Pulmonary artery endothelial cell (primary cell): ENCODE measurements at places on chromosomes 1 and 21.

DNA sequence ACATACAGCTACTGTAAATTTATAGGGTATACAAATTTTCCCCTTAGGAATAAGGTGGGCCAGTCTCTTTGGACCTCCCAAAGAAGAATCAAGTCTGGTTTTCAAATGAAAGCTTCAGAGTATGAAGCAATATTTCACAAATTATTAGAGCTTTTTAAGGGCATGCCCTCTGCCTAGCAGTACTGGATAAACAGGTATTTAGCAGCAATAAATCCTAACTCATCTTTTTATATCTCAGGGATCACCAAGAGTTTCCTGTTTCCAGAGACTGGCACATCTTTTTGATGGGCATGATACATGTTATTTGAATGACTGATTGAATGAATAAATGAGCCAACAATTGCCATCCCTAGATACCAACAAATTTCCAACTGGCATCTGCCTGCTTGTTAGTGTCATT is 190.4 kb downstream of the NRIP1 start:
- no peak for DNase-seq

GRCh38 chr1:37734629-37735591 is 30.0 kb downstream of the EPHA10 start:
- no peak for DNase-seq

DNA sequence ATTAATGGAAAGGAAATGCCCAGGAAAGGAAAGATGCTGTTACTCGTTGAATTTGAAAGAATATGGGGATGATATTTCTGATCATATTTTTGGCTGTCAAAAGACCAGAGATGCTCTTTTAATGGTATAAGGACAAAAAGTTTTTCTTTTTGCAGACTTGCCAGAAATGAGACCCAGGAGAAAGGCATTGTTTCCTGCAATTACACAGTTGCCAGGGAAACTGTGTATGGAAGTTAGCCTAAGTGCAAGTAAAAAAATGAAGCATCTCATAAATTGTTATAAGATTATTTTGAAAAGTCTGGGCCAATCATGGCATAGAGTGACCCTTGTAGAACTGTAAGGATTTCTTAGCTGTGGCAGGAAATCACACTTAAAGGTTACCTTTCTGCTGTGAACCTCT is 155.7 kb upstream of the BEND5 start:
- no peak for DNase-seq

GRCh38 chr1:203271962-203272632 is 33.2 kb upstream of the BTG2 start:
- DNase-seq: no peak

DNA sequence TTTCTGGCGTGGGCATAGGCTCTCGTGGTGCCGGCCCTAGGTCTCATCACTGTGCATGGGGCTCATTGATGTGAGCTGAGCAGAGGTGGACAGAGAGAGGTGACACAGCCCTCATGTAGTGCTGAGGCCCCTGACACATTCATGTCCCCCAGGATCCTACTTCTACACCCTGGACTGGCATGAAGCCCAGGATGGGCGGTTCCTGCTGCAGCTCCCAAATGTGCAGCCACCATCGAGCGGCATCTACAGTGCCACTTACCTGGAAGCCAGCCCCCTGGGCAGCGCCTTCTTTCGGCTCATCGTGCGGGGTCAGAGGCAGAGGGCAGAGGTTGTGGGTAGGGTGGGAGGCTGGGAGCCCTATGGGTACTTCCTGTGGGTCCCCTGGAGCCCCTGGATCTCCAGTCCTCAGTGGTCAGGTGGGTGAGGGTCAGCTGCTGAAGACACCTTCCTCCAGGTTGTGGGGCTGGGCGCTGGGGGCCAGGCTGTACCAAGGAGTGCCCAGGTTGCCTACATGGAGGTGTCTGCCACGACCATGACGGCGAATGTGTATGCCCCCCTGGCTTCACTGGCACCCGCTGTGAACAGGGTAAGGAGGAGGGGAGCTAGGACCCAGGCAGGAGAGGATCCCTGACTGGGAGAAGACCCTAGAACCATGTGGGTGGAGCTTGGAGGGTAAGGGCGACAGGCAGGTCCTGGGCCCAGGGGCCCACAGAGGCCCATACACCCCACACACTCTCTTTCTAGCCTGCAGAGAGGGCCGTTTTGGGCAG is 6.1 kb downstream of the TIE1 start:
- DNase-seq: no peak

DNA sequence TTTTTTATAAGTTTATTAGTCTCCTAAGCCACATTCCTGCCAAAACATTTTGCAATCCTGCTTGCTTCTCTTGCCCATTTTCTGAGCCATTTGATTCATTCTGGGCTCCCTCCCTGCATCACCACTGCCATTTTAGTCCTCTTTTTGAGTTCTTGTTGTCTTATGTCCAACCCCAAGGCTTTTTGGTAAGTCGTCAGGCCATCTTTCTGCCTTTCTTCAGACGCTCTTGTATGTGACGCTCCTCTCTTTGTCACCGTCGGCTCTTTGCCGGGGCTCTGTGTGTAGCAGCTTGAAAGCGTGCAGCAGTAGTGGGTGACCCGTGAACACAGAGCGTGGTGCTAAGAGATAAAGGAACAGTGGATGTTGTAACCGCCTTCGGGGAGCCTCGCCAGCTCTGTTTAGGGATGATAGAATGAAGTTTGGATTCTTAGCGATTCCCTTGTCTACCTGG is 14.6 kb downstream of the HUNK start:
- DNase-seq: no peak

DNA sequence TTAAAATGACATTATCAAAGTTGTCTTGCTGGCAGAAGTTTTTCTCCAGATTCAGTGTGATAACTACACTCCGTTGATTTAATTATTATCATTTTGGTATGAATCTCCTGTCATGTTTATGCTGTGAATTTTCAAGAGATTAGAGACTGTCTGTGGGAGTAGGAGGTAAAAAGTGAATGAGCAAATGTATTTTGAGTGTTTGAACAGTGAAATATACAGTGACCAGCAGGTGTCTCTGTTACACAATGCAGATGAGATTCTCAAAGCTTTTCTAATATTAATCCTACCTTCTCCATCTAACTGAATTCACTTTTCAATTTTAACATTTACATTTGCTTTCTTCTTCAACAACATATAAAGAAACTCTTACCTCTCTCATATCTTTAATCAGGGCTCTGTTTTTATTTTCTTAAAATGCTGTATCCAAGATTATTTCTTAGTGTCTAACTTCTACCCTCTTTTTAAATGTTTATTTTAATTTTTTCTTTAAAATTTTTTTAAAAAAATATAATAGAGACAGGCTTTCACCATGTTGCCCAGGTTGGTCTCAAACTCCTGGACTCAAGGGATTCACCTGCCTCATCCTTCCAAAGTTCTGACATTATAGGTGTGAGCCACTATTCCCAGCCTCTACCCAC is 20.9 kb upstream of the HSPA13 start:
- no peak for DNase-seq

DNA sequence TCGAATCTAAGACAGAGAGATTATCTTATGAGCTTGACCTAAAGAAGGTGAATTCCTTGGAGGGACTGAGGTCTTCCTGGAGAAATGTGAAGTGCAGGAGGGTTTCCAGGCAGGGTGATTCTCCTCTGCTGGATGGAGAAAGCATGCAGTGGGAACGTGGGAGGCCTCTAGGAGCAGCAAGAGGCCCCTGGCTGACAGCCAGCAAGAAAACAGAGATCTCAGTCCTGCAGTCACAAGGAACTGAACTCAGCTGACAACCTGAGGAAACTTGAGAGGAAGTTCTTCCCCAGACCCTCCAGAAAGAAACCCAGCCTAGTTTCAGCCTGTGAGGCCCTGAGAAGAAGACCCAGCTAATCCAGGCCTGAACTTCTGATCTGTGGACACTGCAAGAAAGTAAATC is 345.9 kb downstream of the FAM72C start:
- no peak for DNase-seq

DNA sequence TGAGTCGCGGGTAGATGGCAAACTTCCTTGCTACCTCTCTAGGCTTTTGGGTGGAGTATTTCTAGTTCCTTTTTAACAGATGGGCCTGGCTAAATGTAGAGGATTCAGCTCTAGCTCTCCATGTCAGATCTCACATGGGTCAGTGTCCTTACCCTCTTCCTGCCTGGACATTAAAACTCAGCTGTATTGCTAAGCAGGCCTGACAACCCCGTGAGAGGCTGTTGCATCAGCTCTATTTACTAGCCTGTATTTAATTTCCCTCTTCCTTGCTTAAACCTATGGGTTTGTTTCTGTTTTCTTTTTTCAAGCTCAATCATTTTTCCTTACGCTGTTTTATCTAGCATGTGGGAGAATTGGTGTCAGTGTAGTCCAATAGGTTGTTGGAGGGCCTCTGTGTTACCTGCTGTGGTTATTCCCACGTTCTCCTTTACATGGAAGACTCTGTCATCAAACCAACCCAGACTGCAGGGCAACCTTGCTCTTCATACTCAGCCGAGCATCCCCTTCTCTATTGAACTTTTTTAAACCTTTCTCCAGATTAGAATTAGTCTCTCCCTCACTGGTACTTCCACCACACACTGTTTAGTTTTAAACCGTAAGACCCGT is 79.5 kb upstream of the BACH1 start:
- DNase-seq: no peak

DNA sequence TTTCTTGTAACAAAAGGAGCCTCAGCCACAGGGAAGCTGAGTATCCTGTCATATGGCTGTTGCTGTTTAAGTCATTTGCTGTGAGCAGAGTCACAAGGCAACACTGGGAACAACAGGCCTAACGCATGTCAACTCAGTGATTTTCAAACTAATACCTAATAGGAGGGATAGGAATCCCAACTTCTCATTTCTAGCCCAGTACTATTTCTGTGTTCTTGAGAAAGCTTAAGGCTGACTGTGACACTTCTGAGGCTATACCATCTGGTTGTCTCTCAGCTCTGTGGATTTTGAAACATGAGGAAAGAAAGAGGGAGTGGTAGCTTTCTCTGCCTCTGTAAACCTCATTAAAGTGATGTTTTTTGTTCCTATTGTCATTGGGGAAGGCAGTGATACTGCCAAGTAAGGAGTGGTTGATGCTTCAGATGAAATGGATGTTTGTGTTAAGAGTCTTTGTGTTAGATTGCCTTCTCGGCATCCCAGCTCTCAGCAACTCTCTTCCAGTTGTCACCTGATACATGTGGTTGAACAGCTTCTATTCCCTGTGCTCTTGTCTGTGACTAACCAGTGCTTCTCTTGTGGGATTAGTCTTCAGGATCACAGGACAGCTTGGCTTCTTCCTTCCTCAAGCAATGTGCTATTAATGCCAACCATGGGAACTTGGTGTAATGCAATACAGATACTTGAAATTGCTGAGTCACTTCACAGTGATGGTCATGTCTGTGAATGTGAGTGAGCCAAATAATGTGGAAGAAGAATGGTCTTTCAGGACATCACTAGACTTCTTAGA is 166.8 kb upstream of the IVNS1ABP start:
- DNase-seq: peak; percentile 8

DNA sequence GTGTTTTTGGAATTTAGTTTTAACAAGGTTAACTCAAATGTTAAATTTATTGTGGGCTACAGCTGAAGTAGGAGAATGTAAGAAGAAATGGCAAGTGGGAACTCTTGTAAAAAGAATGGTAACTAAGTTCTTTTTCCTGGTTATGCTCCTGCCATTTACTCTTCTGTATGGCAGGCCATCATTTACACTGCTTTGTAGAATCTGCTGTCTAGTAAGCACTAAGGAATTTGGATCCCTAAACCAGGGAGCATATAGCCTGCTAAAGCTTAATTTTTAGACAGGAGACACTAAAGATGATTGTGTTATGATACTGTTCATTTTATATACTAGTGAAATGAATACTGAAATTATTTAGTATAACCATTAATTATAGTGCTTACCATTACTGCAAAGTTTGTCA is 85.3 kb downstream of the CAMTA1 start:
- no peak for DNase-seq

GRCh38 chr1:32696041-32696440 is 6.5 kb downstream of the SYNC start:
- no peak for DNase-seq

- no peak for DNase-seq
Observed at GRCh38 chr1:110282395-110282794, 56.8 kb upstream of the RBM15 start.

DNA sequence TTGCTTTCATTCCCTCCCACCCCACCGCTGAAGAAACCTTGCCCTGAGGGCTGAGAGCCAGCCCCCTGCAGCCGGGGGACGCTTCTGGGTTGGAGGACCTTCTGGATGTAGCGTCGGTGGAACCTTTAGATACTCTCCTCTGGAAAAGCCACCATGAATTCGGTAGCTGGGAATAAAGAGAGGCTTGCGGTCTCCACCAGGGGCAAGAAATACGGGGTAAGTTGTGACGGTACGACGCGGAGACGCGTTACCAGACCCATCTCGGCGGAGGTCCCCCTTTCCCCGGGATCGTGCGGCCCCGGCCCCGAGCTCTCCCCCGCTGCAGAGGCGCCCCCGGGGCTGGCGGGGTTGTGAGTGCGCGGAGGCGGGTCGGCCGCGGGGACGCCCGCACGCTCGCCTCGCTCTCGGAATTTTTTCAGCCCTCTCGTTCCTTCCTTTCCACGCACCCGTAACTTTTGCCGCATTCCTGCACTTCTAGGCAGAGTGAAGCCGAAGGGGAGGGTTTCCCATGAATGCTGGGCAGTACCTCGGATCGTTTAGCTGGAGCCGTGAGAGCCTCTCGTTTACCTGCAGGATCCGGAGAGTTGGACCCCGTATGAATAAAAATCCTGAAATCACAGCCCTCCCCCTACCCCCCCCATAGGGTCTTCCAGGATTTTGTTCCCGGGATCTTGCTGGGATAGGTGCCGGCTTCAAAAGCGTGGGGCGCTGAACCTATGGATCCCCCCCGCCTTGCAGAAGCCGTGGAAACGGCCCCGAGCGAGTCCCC is 671 bp downstream of the KIF26B start:
- DNase-seq: no peak

GRCh38 chr1:217053676-217054075 is 330.4 kb upstream of the ESRRG start:
- DNase-seq: no peak

DNA sequence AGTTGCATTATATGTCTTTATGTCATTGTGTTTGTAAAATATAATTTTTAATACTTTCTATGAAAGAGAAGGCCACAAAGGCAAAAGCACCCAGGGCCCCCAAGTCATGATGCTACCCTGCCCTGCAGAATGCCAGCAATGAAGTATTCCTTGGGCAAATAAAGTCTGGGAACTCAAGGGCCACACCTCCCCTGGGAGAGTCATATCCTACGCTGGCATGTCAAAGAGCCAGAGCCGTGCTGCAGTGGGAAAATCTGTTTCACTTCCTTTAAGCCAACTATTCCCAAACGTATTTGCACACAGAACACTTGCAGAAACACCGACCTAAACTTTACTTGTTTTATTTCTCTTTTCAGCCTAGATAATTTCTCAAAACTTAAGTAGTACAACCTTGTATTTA is 98.4 kb upstream of the KAZN start:
- DNase-seq: no peak

- DNase-seq: no peak
Observed at GRCh38 chr1:93707956-93708355, 26.3 kb upstream of the BCAR3 start.

GRCh38 chr1:34052565-34052964 is 112.5 kb downstream of the CSMD2 start:
- no peak for DNase-seq
